Kidney epithelial cell (primary cell): ENCODE measurements at places on chromosomes 7 and 10. TPM values are rescaled to one million over a fixed set of nuclear protein-coding genes. Genes with fewer than 3 reads are reported as not detected.

The NPSR1 gene
- total RNA-seq: not detected in 2 replicates

The MMRN2 gene
- total RNA-seq: 0.08 and 0.14 TPM in 2 replicates

The CRYGN gene
- total RNA-seq: 0.84 and 2.1 TPM in 2 replicates

The SLC25A13 gene
- total RNA-seq: 44.0 and 44.4 TPM in 2 replicates

The CELF2 gene
- 15.2 and 16.9 TPM in 2 replicates for total RNA-seq

The GFRA1 gene
- total RNA-seq: 1.6 and 1.7 TPM in 2 replicates

DNA sequence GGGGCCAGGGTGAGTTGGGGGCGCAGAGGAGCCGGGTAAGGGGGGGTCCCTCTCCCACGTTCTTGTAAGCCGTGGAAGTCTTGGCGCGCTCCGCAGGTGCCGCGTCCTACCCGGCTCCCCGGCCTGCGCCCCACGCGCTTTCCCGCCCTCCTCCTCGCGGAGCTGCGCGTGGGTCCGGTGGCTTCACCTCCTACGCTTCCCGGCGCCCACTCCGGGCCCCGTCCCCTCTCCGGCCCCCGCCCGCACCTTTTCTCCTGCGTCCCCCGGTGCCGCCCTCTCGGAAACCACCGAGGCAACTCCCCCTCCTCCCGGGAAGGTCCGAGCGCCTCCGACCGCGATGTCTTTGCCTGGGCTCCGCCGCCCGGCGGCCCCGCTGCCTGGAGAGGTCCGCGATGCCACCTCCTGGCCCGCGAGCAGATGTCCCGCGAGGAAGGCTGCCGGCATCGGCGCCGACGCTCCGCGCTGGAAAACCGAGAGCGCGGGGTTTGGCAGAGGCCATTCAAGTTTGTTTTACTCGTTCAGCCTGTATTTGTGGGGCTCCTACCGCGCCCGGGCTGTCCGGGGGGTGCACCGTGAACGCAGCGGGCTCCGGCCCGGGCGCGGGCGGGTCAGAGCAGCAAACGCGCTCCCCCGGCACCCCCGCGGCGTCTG lies 2.4 kb upstream of the NKX6-2 start:
- DNase-seq: no peak

DNA sequence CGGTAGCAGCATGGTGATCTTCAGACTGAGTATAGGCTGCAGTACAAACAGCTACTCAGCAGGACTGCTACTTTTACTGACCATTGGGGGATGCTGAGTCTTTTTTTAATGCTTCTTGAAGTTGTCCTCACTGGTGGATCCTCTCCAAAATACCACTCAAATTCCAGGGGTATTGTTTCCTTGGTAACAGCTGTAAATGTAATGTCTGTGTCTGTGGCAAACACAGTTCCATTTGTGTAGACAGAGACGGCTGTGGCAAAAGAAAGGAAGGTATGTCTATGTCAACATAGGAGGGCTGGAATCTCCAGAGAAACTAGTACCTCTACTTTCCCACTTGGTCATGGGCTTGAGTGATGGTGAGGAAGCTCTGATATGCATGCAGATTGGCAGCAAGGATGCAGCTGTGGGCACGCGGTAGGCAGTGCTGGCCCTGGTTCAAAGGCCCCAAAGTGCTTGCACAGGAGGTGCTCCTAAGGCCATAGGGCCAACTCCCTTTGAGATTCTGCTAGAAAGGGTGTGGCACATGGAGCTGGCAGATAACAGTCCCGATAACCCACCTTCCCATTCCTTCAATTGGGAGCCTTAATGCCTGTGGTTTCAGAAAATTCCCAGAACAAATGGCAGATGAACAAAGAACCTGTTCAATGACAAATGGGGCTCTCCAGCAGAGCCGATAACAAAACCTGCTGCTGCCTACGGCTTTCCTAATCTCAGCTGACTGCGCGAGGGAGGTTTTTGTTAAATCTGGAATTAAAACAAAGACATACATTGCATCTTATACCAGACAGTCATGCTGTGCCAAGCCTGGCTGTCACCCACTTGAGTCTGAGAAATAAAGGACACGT lies 43.0 kb downstream of the PKD1L1 start:
- DNase-seq: no peak

DNA sequence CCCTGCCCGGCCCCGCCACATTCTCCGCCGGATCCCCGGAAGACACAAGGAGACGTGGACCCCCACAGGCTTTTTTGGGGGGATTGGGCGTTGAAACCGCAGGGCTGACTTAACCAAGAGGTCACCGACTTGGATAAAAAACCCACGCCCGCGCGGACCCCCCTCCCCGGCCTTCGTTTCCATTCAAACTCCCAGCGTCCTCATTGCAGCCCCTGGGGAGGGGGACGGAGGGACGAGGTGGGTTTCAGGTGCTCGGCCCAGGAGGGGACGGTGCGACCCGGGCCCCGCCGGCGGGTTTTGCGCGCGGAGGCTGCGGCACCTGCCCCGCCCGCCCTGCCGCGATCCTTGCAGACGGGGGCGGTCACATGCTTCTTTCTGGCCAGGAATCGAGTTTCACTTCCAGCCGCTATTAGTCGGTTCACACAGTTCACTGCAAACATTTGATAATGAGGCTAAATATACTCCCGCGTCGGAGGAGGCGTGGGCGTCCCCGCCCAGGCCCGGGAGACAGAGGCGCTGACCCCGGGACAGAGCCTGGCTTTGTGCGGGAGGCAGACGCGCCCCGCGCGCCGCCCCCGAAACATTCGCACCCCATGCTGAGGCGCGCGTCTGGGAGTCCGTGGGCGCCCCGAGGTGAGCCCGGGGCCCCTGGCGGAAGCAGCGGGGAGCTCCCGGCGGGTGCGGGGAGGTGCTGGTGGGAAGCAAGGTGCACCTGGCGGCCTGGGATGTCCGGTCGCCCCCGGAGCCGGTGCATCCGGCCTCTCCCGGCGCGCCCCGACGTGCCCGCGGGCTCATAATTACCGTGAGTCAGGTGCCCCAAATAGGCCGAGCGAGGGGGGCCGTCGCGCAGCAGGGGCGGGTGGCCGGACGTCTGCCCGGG lies 2.7 kb upstream of the PDGFA start:
- DNase-seq: no peak

DNA sequence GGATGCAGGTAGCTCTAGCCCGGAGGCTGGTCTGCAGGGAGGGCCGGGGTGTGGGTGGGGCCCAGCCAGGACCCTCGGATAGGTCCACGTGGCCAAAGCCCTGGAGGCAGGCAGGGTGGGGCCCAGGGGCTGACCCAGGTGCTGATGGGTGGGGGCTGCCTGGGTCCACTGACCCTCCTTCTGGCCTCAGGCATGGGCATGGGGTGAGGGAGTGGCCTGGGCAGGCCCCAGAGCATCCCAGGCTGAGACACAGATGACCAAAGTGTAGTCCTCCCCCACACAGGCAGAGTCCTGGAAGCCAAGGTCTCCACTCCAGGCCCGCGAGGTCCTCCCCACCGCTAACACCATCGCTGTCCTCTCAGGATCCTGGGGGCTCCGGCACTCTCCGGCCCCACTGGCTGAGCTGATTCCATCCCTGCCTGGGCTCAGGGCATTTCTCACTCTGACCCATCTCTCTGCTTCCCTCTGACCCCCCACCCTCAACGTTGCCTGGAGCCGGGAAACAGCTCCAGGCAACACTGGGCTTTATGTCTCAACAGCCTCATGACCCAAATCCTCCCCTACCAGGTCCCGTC lies 20.7 kb upstream of the PPP2R2D start:
- no peak for DNase-seq

- no peak for DNase-seq
These were observed 702.4 kb upstream of the FZD8 start for GRCh38 chr10:36344240-36345174.

- no peak for DNase-seq
These were observed 126.8 kb upstream of the AMPH start for GRCh38 chr7:38757931-38758330.

- no peak for DNase-seq
These were observed 37.0 kb downstream of the CPVL start for GRCh38 chr7:29109358-29109757.

- DNase-seq: no peak
These were observed 205.4 kb upstream of the SH2B2 start for GRCh38 chr7:102081244-102081627.

- no peak for DNase-seq
These were observed 33.9 kb upstream of the XPNPEP1 start for GRCh38 chr10:109957092-109957797.

GRCh38 chr10:28734938-28735759 lies 57.8 kb downstream of the BAMBI start:
- DNase-seq: peak; percentile 71

DNA sequence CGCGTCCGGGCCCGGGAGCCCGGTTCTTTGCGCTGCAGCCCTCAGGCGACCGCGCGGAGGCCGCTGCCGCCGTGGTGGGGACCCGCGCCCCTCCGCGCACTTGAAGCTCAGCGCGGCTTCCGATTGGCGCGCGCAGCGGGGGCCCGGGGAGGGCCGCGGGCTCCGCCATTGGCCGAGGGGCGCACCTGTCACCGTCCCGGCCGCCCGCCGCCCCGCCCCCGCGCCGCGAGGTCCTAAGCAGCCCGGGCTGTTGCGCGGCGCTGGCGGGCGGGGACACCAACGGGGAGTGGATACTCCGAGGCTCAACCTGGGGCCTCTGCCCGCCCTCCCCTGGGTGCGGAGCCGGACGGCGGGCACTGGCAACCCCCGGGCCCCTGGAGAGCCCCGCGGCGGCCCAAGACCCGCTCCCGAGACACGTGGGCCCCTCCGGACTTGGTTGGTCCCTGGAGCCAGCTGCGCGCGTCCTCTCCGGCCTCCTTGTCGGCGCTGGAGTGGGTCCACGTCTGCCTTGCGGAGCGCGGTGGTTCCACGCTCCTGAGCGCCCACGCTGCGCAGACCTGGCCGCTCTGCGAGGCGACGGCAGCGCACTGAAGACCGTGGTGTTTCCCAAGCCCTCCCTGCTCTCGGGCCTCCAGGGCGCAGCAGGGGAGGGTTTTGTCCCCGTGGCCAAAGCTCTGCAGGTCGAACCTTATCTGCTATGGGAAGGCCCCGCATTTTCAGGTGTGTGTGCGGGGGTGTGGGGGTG lies at the start of gene MNX1:
Gene MNX1 (minus strand): TSS at position 76 of the 745 bp plus-strand sequence. CDS start 313 bp downstream, outside the sequence.
- DNase-seq: peak; percentile 10
